ENCODE measurements at places on chromosomes 4 and X. TPM values are rescaled to one million over a fixed set of nuclear protein-coding genes. Genes with fewer than 3 reads are reported as not detected.

BTC gene
- total RNA-seq = not detected

DNA sequence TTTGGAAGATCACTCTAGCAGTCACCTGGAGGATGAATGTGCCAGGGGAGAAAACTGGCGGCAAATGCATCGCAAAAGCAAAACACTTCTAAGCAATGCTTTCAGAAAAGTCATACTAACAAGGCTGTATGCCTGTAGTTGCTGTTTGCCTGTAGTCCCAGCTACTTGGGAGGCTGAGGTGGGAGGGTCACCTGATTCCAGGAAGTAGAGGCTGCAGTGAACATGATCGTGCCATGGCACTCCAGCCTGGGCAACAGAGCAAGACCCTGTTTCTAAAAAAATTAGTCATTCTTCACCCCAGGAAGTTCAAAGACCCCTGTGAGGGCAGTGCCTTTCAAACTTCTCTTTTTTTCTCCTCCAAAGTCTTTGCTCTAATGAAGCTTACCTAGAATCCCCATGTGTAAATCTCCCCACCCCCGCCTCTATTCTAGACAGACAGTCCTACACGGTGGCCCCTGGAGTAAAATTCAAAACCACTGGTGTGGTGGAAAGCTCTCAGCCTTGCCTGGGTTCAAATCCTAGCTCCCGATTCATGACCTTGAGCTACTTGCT, 5.5 kb downstream of the SOWAHD start:
- H3K4me1 ChIP-seq = peaks cover 8% of the 10 kb centered on the region
- H3K27ac ChIP-seq = no peak overlapping the region
- no peaks in the 10 kb centered on the region for H3K27me3 ChIP-seq
- no peaks in the 10 kb centered on the region for H3K36me3 ChIP-seq

REPS2 gene
- not detected for total RNA-seq

GRCh38 chr4:25081866-25082471, 51.2 kb upstream of the LGI2 start:
- no peak for DNase-seq
- no peak overlapping the region for H3K27ac ChIP-seq
- no peak overlapping the region for H3K4me3 ChIP-seq
- H3K36me3 ChIP-seq = no peaks in the 10 kb centered on the region

C4orf50 gene
- total RNA-seq = 0.24 TPM

DNA sequence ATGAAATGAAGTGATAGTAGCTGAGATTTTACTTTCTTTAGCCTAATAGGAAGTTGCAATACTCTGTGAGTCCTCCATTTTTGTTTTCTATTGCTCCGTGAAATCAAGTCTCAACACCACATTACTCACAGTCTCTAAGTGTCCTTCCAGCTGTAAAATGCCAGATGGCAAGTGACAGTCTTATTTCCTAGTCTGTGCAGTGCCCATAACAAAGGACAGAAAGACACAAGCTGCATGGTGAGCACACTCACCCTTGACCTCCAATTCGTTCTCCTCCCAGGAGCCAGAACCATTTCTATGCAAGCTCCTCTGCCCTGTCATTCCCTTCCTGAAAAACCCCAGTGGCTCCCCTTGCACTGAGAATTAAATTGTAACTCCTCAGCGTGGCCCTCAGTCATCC, 101.6 kb downstream of the PARM1 start:
- H3K27me3 ChIP-seq = no peaks in the 10 kb centered on the region
- no peaks in the 10 kb centered on the region for H3K4me1 ChIP-seq
- no peak overlapping the region for H3K4me3 ChIP-seq
- H3K27ac ChIP-seq = no peak overlapping the region

UBE2K gene
- total RNA-seq = 74.9 TPM

GRCh38 chr4:142817442-142817841, 28.7 kb downstream of the INPP4B start:
- H3K27ac ChIP-seq = peak overlapping the region; percentile 2
- peaks cover 17% of the 10 kb centered on the region for H3K4me1 ChIP-seq
- no peaks in the 10 kb centered on the region for H3K27me3 ChIP-seq
- no peak overlapping the region for H3K4me3 ChIP-seq

DNA sequence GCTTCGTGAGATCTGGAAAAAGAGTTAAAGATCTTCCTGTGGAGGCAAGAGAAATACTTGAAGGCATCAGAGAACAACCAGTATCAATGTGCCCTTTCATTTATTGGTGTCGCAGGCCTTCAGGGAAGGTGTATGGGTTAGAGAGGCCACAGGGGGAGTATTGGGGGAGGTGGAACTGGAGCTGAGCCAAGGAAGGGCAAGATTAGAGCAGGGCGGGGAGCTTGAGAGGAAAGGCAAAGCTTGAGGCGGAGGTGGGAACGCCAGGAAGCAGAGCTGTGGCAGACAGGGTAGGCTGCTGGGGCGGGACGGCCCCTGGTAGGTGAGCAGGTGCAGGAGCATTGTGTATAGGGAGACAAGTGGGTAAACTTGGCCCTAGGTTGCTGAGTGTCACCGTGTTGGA, 329.9 kb downstream of the ARHGAP10 start:
- peak overlapping the region; percentile 91 for H3K27ac ChIP-seq
- peaks cover 9% of the 10 kb centered on the region for H3K36me3 ChIP-seq
- peaks cover 48% of the 10 kb centered on the region for H3K4me1 ChIP-seq
- H3K4me3 ChIP-seq = no peak overlapping the region
- H3K27me3 ChIP-seq = no peaks in the 10 kb centered on the region
- no peak for DNase-seq

DNA sequence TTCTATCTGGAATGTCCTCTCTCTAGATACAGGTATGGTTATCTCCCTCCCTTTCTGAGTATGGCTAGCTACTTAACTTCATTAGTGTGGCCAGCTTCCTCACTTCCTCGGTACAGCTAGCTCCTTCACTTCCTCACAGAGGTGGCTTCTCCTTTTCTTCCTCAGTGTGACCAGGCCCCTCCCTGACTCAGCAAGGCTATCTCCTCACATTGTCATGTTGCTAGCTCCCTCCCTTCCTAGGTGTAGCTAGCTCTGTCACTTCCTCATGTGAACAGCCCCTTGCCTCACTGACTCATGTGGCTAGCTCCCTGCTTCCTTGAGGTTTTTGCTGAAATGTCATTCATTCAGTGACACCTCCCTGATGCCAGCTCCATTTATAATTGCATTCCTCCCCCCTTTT, 67.3 kb upstream of the DDIT4L start:
- H3K4me1 ChIP-seq = peaks cover 3% of the 10 kb centered on the region
- H3K27me3 ChIP-seq = peaks cover 10% of the 10 kb centered on the region
- no peak overlapping the region for H3K27ac ChIP-seq
- no peaks in the 10 kb centered on the region for H3K36me3 ChIP-seq
- H3K4me3 ChIP-seq = no peak overlapping the region

GRCh38 chrX:100964362-100964761, 5.1 kb upstream of the ARL13A start:
- H3K27me3 ChIP-seq = no peaks in the 10 kb centered on the region
- H3K4me1 ChIP-seq = no peaks in the 10 kb centered on the region
- no peak for DNase-seq
- H3K27ac ChIP-seq = no peak overlapping the region
- H3K36me3 ChIP-seq = no peaks in the 10 kb centered on the region

DNA sequence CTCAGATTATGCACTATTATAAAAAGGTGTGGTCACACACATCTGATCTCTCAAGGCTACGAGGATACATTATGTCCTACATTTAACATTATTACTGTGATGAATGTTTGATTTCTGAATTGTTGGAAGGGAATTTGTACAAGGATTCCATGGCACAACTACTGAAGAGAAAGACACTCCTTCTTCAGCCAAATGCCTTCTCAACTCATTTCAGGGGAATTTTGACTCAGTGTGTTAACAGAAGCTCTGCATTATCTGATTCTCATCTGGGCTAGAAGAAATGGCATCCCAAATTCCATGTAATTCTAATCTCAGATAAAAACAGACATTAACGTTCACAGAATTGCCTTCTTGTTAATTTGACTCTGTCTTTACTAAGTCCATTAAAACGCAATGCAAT, 477.7 kb downstream of the PDGFC start:
- H3K27me3 ChIP-seq = no peaks in the 10 kb centered on the region
- H3K4me3 ChIP-seq = no peak overlapping the region
- H3K4me1 ChIP-seq = no peaks in the 10 kb centered on the region
- H3K27ac ChIP-seq = no peak overlapping the region

DNA sequence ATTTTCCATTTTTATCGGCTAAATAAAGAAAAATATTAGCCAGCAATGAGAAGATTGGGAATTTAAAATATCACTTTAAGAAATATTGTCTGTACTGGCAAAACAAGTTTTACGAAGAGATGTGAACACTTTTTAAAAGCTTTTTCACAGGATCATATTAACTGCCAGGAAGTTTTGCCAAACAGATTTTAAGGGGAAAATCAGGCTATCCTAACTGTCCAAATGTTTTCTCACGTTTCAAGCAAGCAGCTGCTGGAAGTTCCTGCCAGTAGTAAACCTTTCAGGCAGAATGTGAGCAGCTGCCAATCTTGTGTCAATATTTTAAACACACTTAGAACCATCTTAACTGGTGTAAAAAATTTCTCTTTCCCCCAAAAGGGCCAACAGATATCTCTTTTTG, 101.1 kb downstream of the ADGRL3 start:
- no peak for DNase-seq
- H3K4me1 ChIP-seq = no peaks in the 10 kb centered on the region
- H3K27me3 ChIP-seq = no peaks in the 10 kb centered on the region
